ENCODE measurements at places on chromosomes 12 and 14.

- DNase-seq: no peak
Observed at GRCh38 chr14:66833816-66834215, 325.9 kb downstream of the GPHN start.

GRCh38 chr12:94037444-94037843, 110.9 kb upstream of the PLXNC1 start:
- no peak for DNase-seq

DNA sequence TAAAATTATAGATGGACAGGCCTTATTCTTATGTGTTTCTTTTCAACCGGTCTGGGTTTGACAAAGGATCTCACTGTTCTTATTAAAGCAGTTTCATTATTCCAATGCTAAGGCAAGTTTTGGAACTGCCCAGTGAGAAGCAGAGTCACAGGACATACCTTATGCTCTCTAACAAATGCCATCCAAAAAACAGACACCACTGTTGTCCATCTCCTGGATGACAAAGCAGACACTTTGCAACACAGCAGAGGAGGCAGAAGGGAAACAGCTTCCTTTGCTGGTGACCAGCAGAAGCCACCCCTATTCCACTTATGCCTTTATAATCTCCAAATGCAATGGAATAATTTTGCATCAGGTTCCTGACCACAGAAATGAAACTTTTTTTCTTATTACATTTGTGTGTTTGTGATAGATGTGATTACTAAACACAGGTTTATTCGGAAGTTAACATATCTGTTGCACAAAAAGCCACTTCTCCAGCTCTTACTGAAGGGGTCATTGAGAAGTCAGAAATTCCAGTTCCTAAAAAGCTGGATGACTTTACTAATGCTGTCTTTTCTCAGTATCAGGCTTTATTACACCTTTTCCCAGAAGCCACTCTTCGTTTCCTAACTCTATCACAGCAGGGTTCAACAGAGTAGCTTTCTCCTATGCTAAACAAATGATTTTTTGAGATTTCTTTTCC, 115.6 kb downstream of the BTG1 start:
- DNase-seq: no peak

DNA sequence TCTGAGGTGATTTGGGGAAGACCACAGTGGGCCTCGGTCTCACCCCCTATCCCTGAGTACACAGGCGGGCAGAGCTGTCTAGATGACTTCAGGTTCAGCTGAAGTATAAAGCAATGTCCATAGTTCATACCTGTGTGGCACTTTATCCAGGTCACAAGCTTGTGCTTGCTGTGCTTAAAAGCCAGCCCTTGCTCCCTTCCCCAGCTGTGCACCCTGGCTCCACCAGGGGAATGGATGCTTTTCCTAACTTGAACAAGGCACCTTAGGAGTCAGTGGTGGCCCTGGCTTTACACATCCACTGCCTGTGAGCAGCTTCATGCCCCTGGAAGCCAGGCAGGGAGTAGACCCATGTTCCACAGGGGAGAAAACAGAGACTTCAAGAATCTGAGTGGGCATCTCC, 5.5 kb downstream of the CARMIL3 start:
- no peak for DNase-seq

GRCh38 chr14:59294662-59294992, 106.2 kb downstream of the DAAM1 start:
- no peak for DNase-seq

- no peak for DNase-seq
Observed at GRCh38 chr14:93723001-93723400, 65.3 kb downstream of the PRIMA1 start.

DNA sequence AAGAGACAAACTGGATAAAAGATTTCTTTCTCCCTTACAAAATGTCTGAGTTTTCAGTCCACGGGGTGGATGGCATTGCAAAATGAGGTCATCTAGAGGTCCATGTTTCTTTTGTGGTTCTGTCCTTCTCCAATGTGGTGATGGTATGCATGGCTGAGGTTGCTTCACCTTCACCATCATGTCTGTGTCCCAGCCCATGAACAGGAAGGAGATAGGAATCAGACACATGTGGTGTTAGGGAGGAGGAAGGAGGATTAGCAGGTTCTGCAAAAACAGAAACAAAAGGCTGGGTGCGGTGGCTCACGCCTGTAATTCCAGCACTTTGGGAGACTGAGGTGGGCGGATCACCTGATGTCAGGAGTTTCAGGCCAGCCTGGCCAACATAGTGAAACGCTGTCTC, 11.0 kb upstream of the AEBP2 start:
- no peak for DNase-seq

GRCh38 chr14:93004699-93005082, 81.7 kb downstream of the CHGA start:
- no peak for DNase-seq

DNA sequence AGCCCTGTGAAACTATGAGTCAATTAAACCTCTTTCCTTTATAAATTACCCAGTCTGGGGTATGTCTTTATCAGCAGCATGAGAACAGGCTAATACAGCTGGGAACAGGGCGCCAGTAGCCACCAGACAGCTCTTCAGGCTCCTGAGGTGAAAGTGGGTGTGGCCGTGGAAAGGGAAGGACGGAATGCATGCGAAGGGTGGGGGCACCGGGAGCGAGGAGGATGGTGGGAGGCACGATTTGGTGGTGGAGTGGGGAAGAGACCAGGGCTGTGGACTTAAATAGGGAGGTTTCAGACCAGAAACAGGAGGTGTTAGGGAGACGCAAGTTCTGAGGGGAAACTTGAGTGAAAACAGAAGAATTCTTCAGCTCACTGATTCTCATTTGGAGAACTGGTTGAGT, 44.1 kb upstream of the CHST11 start:
- DNase-seq: no peak

DNA sequence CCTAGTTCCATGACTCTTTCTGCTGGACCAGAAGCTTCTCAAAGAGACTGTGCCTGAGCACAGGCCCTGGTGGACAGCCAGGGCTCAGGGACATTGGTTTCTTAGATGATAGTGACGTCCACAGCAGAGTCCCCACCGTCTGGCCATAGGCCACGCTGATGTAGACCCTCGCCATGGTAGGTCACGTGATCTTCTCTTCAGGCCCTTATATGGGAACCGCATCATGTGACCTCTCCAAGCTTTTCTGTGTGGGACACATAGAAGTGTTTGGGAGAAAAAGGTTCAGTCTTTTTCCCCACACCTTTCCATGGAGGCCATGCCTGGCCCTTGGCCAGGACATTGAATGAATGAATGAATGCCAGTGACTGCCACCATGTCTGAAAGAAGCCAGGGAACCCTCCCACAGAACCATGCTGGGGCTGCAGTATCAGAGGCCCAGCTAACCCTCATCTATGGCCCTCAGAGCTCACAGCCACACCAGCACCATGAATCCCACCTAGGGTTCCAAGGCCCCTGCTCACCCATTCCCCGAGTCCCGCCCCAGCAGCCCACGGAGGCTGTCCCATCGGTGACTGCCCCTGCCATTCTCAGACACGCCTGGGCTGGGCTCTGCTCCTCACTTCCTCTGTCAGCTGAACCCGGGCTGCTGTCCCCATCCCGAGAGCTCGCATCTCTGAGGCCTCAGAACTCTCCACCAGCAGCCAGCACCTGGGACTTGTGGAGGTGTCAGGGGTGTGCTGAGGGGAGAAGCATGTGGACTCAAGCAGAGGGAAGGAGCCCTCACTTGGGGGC, 292.1 kb downstream of the ADGRD1 start:
- no peak for DNase-seq

DNA sequence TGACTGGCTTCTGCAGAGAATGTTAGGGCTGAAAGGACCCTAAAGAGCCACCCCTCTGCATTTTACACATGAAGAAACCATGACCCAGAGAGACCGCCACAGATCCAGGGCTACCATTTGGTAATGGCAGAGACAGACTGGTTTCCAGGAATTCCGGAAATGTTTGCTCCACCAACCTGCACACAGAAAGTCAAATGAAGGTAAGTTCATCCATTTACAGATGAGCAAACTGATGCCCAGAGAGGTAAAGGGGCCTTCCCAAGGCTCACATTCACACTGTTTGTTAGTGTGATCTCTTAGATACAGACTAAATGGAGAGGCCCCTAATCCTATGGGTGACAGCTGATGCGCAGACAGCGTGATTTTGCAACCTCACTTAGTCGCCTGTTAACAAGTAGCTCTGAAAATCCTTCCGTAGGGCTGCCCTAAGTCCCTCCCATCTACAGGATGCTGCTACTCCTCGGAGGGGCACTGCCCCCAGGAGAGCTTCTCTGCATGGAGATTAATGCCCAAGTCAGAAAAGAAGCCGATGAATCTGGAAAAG, 33.8 kb downstream of the ZFP36L1 start:
- no peak for DNase-seq

- DNase-seq: no peak
Observed at GRCh38 chr12:62789851-62790250, 145.1 kb downstream of the PPM1H start.

GRCh38 chr12:53989227-53990113, 4.5 kb downstream of the HOXC10 start:
- peak; percentile 58 for DNase-seq

DNA sequence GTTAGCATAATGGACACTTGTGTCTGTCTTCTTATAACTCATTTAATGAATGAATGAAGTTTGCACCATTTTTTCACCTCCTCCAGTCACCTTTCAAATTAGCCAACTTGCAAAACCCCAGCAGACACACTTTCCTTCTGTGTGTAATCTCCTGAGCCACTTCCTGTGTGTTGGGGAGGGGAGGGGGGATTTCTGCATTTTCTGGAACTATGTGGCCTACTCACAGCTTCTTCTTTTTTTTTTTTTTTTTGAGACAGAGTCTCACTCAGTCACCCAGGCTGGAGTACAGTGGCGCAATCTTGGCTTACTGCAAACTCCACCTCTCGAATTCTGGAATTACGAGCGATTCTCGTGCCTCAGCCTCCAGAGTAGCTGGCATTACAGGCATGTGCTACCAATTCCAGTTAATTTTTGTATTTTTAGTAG, 4.1 kb upstream of the SERPINA1 start:
- no peak for DNase-seq

DNA sequence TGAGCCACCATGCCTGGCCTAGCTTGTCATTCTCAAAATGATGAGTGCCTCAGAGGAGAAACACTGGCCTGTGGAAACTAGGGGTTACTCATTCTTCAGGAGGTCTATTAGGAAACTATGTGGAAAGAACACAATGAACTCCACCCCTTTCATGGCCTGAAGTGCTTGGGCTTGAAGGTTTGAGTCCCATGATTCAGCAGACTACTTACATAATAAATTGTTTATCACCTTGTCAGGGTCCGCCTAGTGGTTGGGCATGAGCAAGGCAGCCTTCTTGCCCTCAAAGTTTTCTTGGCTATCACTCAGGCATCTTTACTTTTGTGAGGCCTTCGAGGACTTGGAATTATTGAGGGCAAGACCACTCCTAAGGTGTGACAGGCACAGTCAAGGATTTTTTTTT, 251.2 kb downstream of the ACSS3 start:
- no peak for DNase-seq

DNA sequence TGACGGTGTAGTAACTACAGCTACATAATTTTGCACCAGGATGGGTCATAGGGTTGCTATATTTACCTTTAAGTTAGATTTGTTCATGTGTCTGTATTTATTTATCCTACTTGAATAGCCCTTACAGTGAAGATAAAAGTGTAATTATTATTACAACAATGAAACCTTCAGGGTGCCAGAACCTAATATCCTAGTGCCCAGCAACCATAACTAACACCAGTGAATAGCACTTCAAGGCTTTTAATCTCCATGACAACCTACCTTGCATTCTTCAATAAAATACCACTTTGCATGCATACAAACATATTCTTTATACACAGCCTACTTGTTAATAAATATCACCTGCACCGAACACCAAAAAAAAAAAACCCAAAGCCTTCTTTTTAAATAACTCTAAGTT, 58.7 kb upstream of the G2E3 start:
- DNase-seq: peak; percentile 78

DNA sequence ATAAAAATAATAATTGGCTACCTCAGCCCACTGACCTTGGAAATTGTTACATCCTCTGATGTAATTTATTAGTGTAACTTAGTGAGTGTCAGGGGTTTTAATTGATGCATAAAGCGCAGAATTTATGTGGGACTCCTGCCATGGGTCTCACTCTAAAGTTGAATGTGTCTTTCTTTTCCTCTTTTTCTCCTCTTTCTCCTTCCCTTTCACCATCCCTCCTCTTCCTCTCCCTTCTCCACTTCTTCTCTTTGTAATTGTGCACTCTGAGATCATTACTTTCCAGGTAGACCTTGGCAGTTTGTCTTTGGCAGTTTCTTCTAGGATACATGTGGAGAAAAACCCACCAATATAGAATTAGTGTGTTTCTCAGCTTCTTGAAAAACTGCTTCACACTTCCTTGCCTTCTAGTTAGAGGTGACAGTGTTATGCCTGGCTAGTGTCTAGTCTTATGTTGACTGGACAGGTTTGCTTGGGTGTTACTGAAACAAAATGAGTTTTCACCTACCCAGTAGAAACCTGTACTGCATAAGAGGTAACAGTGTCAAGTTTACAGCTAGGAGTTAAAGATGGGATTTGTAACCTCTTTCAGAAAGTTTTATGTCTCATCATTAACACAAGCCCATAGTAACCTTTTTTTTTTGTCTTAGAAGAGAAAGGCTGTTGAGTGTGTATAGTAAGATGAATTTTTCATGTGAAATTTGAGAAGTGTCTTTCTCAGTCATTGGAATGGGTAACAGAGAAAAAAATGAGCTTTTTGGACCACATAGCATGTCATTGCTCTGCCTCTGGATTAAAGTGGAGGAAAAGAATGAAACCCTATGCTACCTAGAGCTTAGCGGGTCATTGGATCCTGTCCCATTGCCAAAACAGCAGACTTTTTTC, 18.6 kb downstream of the PELI2 start:
- no peak for DNase-seq

GRCh38 chr12:2974560-2974971, 15.4 kb downstream of the TEAD4 start:
- DNase-seq: no peak

DNA sequence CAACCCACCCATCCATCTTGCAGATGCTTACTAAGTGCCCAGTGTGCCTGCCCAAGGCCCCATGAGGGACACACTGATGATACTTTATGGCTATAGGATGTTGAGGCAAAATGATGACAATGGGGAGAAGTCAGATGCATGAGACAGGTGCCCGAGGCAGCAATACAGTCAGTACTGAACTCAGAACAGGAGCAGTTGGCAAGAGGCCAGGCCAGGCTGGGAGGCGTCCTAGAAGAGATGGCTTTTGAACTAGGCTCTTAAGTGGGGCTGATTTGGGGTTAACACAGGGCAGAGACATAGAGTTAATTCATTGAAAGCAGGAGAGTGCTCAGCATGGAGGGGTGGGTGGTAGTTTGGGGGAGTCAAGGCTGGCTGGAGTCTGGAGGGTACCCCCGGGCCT, 15.6 kb downstream of the PLBD2 start:
- no peak for DNase-seq

DNA sequence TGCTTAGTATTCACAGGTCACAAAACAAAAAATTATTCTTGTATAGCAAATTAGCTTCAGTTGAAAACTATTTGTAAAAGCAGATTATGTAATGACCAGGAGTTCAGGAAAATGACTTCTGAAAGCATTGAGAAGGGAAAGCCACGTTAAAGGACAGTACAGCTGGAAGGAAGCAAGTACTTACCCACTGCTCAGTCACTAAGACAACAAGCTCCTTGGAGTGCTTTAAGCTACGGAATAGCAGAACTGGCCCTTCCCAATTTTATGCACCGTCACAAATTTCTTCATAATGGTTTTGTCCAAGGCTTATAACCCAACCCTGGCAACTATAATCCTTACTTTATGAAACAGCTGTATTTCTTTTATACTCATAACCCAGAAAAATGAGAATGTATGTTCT, 13.0 kb upstream of the SNAPC1 start:
- DNase-seq: no peak

All from NCI-H187 treated with DMSO at 0.1 percent for 48 hours (cell line).